ENCODE measurements at places on chromosomes 7 and 10. TPM values are rescaled to one million over a fixed set of nuclear protein-coding genes. Genes with fewer than 3 reads are reported as not detected.

The GDF2 gene
- not detected for total RNA-seq

The PALS2 gene
- 15.0 TPM for total RNA-seq

The TAF3 gene
- 16.6 TPM for total RNA-seq

The APBB1IP gene
- total RNA-seq: 59.3 TPM

The ZNF503 gene
- not detected for total RNA-seq

The GAD2 gene
- total RNA-seq: not detected

The CTAGE8 gene
- total RNA-seq: 2.9 TPM

Data from T-helper 1 cell treated with Interleukin-12 subunit alpha and Interleukin-12 subunit beta and Interleukin-4 antibody, amounts not matched to agents 30 ng/mL and 1 ng/mL, for 36 hours (primary cell).